CD4-positive, alpha-beta T cell treated with Interleukin-21 for 1 hour (primary cell): ENCODE measurements at places on chromosomes 5 and 9.

GRCh38 chr5:88380332-88380731 is 111.7 kb upstream of the TMEM161B start:
- DNase-seq: no peak

- no peak for DNase-seq
Observed at GRCh38 chr5:67747096-67747495, 468.5 kb upstream of the PIK3R1 start.

DNA sequence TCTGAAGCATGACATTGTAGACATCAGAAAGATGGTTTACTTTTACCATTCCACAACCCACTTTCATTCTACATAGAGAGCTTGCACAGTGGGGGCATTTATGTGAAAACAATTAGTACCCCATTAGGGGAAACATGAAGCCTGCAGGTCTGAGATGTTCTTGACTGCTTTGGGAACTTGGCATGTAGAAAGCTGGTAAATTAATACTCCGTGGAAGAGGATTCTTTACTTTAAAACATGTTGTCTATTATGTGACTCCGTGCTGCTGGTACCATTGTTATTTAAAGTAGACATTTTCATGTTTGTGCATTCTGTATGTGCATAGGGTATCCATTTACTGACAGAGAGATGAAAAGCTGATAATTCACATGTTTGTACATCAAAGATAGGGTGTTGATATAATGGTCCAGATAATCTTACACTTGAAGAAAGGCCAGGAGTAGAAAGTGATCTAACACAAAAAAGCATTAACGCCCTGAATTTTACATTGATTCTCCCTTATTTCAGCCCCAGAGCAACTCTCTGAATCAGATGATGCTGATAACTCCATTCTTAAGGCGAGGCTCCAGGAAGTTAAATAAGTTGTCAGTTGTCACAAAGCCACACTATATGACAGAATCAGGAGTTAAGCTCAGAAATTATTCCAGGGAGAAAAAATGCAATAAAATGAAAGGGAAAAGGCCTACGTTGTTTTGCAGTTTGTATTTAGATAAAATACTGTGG is 50.1 kb upstream of the CD180 start:
- no peak for DNase-seq

GRCh38 chr9:72154468-72155285 is 5.4 kb downstream of the GDA start:
- DNase-seq: no peak

- DNase-seq: no peak
Observed at GRCh38 chr5:65059681-65060598, 291.2 kb downstream of the CWC27 start.

DNA sequence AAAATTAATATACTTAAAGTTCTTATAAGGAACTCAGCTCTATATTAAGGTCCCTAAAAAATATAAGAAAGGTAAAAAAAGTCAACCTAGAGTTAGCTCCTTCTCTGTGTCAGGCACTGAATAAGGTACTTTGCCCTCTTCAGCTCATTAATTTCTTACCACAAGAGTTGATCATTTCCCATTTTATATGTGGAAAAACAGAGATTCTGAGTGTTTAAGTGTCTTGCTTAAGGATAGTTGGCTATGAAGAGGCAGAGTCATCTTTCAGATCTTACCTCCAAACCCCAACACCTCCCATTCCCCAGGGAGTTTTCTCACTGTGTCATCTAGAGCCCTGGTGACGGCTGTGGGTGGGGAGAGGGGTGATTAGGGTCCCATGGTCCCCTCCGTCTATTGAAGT is 40.6 kb downstream of the INSYN2B start:
- no peak for DNase-seq

- DNase-seq: no peak
Observed at GRCh38 chr5:116013936-116014335, 18.3 kb upstream of the ARL14EPL start.
